ENCODE measurements at places on chromosomes 16 and 17. TPM values are rescaled to one million over a fixed set of nuclear protein-coding genes. Genes with fewer than 3 reads are reported as not detected.

- no peak for DNase-seq
Observed at GRCh38 chr17:78301821-78302213, 58.1 kb downstream of the SOCS3 start.

The FBXO39 gene
- not detected for total RNA-seq

- DNase-seq: peak; percentile 45
Observed at GRCh38 chr16:27515874-27516353, 33.8 kb downstream of the GTF3C1 start.

The KCNG4 gene
- total RNA-seq: not detected

- no peak for DNase-seq
Observed at GRCh38 chr17:7668482-7668881, 17.8 kb downstream of the ATP1B2 start.

DNA sequence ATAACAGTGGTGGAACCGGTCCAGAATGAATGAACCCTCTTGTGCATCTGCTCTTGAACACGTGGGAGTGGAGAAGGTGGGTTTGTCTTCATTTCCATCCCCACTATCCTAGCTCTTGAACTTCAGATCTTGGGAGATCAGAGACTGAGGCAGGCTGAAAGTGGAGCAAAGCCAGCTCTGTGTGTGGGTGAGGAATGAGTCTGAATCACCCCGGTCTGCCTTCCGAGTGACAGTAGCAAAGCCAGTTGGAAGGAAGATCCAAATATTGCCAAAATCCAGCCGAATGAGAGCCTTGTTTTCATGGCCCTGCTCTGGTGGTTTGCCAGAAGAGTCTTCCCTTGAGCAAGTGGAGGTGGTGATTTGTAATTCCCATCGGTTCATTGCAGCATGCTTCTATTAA is 29.0 kb upstream of the ASIC2 start:
- no peak for DNase-seq

- DNase-seq: peak; percentile 67
Observed at GRCh38 chr17:31858642-31859486, at the start of gene COPRS. TSS of gene COPRS (minus strand) at chr17:31859244. CDS start at chr17:31859199, 45 bp downstream.

The STX1B gene
- 1.5 TPM for total RNA-seq
